ENCODE measurements at places on chromosomes 7 and 10.

- DNase-seq: peak; percentile 83
Measured at GRCh38 chr7:6446838-6447580, 745 bp downstream of the DAGLB start.

DNA sequence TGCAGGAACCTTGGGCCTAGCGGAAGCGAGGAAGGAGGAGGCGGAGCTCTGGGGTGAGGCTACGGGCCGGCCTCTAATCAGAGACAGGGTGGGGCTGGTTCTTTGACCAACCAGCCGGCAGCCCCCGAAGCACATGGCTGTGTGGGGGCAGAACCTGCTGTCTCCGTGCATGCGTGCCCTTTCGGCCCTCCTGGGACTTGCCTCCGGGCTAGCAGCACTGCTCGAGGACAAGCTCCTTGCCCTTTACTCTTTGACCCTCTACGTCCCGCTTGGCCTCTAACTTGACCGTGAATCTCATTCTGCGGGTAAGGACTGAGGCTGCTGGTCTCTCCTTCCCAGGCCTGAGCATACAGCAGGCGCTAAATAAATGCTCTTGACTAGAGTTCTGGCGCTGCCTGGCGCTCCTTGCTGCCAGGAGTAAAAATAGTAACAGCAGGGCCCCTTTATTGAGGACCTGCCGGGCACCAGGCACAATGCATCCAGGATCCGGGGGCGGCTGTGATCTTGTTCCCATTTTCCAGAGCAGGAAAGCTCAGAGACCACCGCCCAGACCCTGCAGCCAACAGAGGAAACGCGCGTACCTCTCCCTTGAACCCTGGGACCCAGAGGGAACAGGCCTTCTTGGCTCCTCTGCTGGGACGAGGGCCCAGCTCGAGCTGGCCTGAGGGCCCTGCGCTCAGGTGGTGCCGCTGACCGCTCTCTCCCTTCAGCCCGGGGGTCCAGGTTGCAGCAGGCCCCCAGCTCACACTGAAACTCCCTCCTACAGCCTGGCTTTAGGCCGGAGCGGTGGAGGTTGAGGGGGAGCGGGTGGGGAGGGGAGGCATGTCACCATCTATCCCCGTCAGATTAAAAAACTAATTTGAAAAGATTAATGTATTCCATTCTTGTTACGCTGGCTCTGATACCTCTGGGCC, 2.7 kb upstream of the COMTD1 start:
- DNase-seq: no peak

GRCh38 chr7:65475734-65476319, 102.2 kb downstream of the ZNF92 start:
- no peak for DNase-seq

GRCh38 chr10:103512591-103513379, 19.3 kb downstream of the NEURL1 start:
- DNase-seq: peak; percentile 25

DNA sequence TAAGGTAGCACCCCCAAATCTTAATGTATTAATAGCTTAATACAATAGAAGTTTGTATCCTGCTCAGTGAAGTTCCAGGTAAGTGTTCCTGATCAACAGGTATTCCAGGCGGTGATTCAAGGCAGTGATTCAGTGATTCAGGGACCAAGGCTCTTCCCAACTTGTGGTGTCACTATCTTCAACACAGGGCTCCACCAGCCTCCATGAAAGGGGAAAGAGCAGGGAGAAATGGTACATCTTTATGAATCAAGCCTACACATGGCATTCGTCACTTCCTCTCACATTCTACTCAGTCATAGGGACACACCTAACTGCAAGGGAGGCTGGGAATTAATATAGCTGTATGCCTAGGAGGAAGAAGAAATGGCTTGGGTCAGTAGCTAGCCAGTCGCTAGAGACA, 5.1 kb downstream of the GOLGA7B start:
- DNase-seq: no peak
